Thymus (tissue), 14 donors: ENCODE measurements at places on chromosomes 7 and 10.

DNA sequence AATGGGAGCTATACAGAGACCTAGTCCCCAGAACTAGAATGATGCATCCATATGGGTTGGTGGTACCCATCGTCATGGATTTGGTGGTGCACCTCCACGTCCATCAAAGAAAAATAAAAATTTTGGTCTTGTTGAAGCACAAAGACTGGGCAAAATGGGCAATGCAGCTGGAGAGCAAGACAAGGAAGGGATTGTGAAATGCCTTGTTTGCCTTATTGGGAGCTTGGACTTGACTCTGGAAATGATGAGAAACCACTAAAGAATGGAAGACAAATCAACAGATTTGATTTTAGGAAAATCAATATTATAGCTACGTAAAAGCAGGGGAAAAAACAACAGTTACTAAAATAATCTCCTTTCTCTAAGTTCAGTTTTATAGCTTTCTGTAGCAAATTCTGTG lies 150.9 kb downstream of the CPED1 start:
- no peak for DNase-seq

- no peak for DNase-seq
Observed at GRCh38 chr7:138502023-138502767, 42.1 kb downstream of the TRIM24 start.

GRCh38 chr7:109215341-109215740 lies 645.7 kb downstream of the DNAJB9 start:
- no peak for DNase-seq

- no peak for DNase-seq
Observed at GRCh38 chr7:6057316-6058129, 26.3 kb downstream of the ANKRD61 start.

GRCh38 chr10:80407812-80408241 lies 524 bp upstream of the PRXL2A start:
- no peak for DNase-seq

- no peak for DNase-seq
Observed at GRCh38 chr10:81027223-81027622, 489.5 kb downstream of the SH2D4B start.

GRCh38 chr10:31399171-31399570 lies 80.2 kb downstream of the ZEB1 start:
- DNase-seq = no peak

DNA sequence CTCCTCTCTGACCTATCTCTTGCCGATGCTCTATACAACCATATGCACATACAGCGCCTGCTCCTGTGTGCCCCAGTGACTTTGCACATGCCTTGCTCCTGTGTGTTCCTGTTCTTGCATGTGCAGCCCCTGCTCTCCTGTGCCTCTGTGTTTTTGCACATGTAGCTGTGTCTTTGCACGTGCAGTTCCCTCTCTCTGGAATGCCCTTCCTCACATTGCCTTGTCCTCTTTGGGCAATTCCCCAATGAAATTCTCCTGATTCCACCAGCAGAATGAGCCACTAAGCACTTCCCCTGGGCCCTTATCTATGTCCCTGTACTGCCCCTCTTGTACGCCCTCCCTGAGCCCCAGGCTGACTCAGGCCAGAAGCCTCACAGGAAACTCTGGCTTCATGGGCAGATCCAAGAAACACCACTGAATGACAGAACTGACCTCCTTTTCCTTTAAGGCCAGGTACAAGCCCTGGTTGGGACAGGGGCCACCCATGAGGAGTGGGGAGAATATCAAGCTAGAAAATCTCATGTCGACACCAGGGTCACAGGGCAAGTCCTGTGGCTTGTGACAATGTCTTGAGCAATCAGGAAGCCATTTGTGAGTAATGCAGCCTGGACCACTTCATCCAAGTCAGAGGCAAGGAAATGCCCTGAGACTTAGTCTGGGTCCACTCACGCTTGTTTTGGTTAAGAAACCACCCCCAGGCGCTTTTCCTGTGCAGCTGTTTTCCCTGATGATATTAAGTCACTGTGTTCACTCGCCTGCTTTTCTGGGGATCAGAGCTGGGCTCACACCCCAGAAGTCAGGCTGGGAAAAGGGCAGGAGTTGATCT lies 1.9 kb upstream of the ARHGAP22 start:
- no peak for DNase-seq

GRCh38 chr7:99339595-99339994 lies 13.9 kb downstream of the ARPC1A start:
- no peak for DNase-seq

DNA sequence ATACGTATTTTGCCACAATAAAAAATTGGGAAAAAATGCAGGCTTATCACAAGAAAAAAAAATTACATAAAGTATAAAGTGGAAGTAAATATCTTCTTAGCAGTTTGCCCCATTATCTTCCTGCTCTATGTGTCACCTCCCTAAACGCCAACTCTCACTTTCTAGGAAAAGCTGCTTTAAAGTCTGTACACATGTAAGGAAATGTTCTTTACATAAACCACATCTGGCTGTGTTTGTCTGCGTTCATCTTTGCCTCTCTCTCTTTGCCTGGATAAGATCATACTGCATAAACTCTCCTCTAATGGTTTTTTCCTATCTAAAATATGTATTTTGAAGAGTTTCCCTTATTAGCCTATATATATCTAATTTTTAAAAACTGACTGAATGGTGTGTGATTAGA lies 23.0 kb upstream of the UMAD1 start:
- no peak for DNase-seq
